ENCODE measurements at places on chromosomes 7 and 10.
A peak's percentile ranks its signal among the peaks of the same experiment; 100 is the strongest.

DNA sequence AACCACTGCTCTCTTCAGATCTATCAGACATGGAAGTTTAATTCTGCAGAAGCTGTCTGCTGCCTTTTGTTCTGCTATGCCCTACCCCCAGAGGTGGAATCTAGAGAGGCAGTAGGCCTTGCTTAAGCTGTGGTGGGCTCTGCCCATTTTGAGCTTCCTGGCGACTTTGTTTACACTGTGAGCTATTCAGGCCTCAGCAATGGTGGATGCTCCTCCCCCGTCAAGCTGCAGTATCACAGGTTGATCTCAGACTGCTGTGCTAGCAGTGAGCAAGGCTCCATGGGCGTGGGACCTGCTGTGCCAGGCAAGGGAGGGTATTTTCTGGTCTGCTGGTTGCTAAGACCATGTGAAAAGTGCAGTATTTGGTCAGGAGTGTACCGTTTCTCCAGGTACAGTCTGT lies 45.1 kb upstream of the CDK14 start:
- no peak for DNase-seq

- DNase-seq, result no peak
Observed at GRCh38 chr7:151375530-151376217, 34.1 kb downstream of the NUB1 start.

DNA sequence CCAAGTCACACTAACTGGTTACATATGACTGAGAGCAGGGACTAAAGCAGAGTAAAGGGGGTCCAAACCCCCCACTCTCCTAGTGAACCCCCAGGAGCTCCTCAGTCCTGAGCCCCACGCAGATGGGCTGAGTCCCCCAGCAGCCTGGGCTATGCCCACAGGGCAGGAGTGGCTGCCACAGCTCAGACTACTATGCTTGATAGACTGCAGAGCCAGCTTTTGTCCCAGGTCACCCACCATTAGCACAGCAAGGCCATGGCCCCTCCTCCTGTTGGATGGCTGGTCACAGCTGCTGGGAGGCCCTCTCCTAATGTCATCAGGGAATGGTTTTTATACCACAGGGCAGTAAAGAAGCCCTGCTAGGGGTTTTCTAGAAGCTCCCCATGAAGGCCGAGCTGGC lies 46.3 kb upstream of the FGFR2 start:
- no peak for DNase-seq

GRCh38 chr10:86585037-86585929 lies 63.7 kb upstream of the WAPL start:
- peak; percentile 51 for DNase-seq

GRCh38 chr10:79184145-79184625 lies 115.4 kb downstream of the ZMIZ1 start:
- no peak for DNase-seq

- DNase-seq, result no peak
Observed at GRCh38 chr10:30437031-30437841, 3.3 kb downstream of the MAP3K8 start.

GRCh38 chr7:157009778-157010587 lies 480 bp downstream of the MNX1 start:
- DNase-seq, result no peak

DNA sequence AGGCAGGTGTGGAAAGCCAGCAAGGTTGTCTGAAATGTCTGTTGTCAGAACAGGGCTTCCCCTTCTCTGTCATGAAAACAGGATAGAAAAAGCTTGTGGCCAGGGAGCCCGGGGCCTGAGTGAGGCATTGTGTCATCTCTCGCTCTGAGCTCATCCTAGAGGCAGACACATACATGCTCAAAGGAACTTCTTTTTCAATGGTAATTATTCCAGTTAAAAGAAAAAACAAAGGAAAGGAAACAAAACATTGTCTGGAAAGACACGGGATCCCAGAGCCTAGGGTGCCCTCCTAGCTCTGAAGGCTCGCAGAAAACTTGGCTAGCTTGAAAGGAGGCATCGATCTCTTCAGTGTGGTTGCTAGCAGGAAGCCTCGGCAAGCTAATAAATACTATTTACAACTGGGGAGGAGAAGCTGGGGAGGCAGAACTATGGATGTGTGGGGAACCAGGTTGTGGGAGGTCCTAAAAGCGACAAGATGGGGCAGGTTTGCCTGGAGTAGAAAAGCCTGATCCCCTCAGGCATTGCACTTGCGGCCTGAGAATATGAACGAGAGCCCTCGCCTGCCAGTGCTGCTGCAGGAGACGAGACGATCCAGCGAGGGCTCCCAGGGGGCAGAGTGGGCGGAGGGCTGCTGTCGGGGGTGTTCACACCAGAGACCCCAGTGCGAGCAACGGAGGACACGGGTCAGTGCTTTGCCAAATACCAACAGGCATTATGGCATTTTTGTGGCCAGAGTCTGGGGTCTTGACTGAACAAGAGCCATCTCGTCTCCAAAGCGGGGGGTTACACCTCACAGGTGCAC lies 32.8 kb upstream of the DGKI start:
- no peak for DNase-seq

- no peak for DNase-seq
Observed at GRCh38 chr7:96686305-96686704, 23.3 kb downstream of the SEM1 start.

GRCh38 chr10:133268532-133268931 lies 8.1 kb downstream of the ADAM8 start:
- DNase-seq, result no peak

GRCh38 chr7:73932364-73932763 lies 71.4 kb downstream of the TMEM270 start:
- DNase-seq, result no peak

GRCh38 chr10:48492201-48492600 lies 112.7 kb downstream of the ARHGAP22 start:
- no peak for DNase-seq

DNA sequence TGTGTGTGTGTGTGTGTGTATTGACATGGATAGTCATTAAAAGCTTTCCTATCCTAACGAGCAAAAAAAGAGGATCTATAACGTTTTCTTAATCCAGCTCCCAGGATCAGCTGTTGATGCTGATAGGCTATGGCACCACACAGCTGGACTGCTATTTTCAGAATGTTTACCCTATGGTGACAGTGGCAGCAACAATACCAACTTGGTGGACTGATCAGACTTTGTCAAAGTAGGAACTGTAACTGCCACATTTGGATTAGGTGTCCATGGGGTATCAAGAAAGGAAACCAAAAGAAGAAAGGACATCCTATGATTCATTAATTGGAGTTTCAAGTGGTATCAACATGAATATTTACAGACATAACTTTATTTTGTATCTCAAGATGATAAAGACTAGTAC lies 2.7 kb upstream of the CLEC5A start:
- no peak for DNase-seq

- no peak for DNase-seq
Observed at GRCh38 chr10:69104994-69105790, 17.3 kb downstream of the SRGN start.

DNA sequence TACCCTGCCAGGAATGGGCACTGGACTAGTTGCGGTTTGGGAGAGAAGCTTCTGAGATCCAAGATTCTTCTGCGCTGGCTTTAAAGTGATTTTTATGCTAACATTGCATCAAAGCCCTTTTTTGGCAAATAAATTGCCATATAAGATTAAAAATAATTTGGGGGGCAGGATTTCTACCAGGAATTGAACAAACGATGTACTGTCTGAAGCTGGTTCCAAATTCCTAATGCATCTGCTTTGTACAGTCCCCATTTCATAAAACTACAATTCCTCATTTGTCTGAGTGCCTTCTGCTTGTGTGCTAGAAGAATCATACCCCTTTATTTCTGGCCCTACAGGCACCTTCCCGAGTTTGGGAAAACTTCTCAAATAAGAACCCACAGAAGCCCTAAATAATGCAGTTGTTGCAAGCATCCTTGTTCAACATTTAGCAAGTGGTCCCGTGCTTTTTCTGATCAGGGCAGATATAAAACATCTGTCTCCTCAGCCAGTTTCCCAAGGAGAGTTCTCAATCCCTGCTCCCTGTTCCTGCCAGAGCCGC lies 349.7 kb downstream of the PTEN start:
- DNase-seq, result no peak

- no peak for DNase-seq
Observed at GRCh38 chr10:68109331-68109730, at the start of gene MYPN. Gene MYPN, plus strand, starts transcription at chr10:68109488. Its CDS starts 11,951 bp downstream, at chr10:68121439.

DNA sequence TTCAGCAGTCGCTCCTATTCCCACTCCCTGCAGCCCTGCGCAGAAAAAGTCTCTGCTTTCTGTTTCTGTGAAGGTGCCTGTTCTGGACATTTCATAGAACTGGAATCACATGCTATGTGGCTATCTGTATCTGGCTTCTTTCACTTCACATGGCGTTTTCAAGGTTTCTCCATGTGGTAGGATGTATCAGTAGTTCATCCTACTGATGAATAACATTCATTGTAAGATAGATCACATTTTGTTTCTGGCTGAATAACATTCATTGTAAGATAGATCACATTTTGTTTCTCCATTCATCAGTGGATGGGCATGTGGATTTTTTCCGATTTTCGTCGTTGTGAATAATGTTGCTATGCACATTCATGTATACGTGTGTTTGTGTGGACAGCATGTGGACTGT lies 44.5 kb downstream of the HSPA12A start:
- DNase-seq, result no peak

DNA sequence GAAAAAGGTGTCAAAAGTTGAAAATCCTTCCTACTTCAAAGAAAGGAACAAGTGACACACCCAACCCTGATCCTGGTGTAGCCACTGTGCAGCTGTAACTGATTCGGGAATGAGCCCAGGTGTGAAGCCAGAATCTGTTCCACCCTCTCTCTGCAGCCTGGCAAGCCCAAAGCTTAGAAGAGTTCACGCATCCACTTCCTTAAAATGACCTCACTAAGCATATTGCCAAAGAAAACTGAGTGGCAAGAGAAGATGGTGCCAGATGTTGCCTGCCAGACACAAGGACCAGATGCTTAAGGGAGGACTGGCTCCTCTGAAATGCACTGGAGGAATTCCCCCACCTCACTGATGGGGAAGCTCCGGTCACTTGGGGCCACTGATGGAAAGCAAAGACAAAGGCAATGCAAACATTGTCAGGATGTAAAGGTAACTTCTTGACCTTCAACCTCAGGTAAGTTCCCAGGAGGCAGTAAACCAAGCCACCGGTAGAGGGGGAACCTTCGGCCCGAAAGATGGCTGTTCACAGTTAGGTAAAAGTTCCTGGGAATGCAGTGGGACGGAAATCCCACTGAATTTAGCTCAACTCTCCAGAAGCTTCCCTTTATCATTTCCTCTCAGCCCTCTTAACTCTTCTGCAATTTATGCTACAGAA lies 554.9 kb downstream of the KCNMA1 start:
- no peak for DNase-seq

DNA sequence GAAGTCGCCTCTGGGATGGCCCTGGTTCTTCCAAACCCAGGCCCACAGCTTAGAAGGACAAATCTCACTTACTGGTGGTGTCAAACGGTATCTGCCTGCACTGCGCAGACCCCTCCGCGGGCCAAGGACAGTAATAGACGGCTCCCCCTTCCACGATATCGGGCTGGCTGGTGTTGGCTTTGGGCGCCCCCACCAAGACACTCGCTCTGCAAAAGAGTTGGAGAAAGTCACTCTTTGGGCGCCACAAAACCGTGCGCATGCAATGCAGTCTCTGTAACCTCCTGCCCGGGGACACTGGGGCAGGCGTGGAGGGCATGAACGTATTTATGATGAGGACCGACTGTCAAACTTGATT lies 1.1 kb downstream of the ITGA8 start:
- no peak for DNase-seq

GRCh38 chr7:1618475-1618874 lies 48.6 kb upstream of the PSMG3 start:
- no peak for DNase-seq

GRCh38 chr7:105992905-105993304 lies 29.8 kb downstream of the CDHR3 start:
- DNase-seq, result no peak

DNA sequence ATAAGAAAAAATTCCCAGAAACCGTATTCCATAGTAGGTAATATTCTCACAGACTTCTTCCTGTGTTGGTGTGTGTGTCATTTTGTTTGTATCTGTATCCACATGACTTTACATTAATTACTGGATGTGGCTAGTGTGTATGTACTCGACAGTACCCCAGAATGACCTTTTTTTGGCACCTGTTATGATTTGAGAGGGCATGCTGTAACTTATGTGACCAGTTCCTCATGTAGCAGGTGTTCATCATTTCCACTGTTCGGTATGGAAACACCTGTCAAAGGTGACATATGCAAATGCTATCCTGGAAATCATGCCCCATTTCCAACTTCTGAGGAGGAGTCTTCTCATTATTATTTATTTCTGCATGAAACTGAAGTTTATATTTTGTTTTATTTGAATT lies 89.3 kb downstream of the ZMYND11 start:
- DNase-seq, result no peak

DNA sequence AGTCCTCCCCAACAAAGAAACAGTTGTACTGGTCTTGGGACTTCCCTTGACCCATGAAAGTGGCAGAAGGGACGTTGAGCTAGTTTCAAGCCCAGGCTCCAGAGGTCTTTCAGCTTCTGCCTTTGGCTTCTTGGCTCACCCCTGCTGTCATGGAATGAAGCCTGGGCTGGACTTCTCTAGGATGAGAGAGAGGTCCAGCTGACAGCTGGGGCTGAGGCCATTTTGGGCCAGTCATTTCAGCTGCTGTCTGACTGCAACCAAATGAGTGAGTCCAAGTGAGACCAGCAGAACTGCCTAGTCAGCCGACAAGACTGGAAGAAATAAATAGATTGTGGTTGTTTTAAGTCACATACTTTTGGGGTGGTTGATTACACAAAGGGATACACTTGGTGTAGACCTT lies 76.6 kb downstream of the TMEM178B start:
- DNase-seq, result no peak

DNA sequence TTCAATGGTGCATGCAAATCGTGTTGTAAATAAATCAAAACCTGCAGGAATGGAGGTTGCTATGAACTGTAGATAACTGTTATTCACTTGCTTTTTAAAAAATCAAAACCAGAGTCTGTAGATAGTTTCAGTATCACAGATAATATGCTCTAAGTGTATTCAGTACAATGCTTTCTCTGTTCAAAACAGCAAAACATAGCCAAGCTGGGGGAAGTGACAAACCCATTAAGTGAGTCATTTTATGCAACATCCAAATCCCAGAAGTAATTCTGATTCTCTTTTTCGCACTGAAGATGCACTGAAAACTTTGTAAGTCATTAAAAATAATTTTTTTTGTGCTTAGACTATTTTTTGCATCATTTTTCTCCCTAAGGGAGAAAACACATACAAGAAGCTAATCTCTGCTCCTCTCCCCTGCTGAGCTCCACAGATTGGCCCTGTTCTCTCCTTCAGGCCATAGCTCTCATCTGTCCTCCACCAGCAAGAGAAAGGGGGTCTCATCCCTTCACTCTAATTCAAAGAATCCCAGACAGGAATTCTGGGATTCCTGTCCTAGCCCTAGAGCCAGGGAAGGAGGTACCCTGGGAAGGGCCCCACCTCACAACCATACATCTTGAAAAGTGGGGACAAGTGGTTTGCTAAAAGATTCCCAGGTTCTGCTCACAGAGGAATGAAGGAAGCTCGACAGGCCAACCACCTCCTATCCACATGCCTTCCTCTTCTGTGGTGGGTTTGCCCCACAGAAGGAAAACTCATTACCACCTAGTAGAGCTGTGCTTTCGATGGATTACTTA lies 4.9 kb downstream of the PRTFDC1 start:
- DNase-seq, result no peak

GRCh38 chr7:82441669-82442478 lies 1.7 kb downstream of the CACNA2D1 start:
- DNase-seq, result no peak

GRCh38 chr10:127374901-127375300 lies 174.2 kb upstream of the NPS start:
- no peak for DNase-seq

- DNase-seq, result no peak
Observed at GRCh38 chr10:74207691-74208480, 56.9 kb downstream of the ADK start.

All from activated naive CD4-positive, alpha-beta T cell (primary cell).